ENCODE measurements at places on chromosomes 6 and 20.

DNA sequence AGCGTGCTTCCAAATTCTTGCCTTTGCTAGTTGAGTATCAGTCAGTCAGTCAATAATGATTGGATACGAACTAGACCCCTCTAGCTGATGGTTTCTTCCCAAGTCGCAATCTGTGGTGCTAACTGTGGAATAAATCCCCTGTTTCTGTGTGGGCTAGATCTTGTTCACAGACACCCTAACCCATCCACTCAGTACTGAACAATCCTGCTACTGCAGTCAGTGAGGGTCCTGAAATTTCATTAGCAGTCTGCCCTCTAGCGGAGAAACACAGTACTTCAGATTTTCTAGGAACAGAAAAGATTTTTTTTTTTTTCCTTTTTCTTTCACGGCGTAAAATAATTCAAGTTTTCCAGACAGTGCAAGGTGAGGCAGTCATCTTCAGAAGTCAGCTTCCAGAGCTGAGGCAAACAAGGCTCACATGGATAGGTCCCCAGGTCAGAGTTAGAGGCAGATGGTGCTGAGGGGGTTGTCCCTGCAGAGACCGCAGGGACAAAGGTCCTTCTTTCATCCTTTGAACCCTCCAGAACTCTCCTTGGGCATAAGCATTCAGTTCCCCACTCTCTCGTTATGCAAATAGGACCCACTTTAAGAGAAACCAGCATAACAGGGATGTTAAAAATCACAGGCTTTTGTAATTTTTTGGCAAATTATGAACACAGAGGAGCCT, 119.6 kb downstream of the SCML4 start:
- DNase-seq = peak; percentile 46

DNA sequence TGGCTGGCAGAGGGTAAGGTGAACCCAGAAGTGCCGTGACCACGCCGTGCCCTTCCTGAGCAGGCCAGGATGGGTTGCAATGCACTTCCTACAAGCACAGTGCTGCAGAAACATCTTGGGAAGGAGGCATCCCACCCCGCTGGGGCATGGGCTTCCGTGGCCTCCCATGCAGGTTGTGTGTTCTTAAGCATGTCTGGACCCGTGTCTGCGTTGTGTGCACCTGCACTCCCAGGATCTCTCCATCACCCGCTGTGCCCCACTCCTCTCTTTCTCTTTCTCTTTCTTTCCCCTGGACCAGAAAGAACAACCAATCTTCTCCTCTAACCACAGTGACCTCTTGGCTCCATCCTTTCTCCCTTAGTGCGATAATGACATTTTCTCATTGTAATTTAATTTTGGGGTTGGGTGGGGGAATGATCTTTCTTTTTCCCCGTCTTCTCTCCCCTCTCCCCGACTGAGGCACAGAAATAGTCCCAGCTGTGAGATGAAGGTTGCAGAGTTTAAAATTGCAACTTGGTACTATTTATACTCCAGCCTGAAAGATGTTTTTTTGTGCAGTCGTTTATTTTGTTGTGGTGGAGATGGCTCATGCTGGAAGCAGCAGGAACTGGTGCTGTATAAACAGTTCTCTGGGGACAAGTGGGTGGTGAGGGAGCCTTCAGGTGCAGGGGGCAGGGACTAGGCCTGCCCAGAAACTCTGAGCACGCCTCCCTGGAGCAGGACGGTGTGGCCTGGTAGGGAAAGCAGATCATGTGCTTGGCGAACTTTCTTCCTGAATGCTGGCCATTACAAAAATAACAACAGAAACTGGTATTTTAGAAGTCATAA, 20.5 kb downstream of the BCAS4 start:
- peak; percentile 82 for DNase-seq

- DNase-seq = no peak
Measured at GRCh38 chr6:10409731-10410206, 5.1 kb downstream of the TFAP2A start.

DNA sequence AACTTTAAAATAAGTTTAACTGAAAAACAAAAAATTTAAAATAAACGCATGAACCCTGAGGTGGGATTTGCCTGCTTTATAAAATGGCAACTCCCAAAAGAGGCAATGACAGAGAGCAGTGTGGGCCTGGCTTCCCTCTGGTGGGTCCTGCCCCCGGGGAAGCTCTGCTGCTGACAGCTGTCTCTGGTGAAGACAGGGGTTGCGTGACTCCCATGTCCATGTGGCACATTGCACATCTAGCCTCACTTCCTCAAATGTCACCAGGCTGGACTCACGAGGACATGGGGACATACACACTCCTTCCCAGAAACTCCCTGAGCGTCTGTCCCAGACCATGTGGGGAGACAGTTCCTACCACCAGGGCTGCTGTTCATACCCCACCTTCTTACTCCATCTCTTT, 66.2 kb downstream of the ABHD12 start:
- no peak for DNase-seq

DNA sequence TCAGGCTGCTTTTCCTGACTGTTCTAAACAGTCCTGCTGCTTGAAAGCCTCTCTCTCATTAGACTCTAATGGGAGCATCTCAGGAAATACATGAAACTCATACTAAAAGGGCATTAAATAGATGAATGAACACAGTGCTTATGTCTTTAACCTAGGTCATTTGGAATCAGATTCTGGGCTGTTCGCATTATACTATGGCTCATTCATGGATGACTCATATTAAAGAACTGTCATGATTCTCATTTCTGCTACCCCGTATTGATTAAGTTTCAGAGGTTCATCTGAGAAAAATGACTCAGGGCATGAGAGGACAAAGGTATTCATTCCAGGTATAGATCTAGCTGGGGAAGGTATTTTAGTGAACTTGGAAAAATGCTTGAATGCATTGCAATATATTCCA, 335.5 kb downstream of the GJA1 start:
- DNase-seq = no peak

GRCh38 chr6:22327881-22328280, 31.0 kb upstream of the PRL start:
- no peak for DNase-seq

DNA sequence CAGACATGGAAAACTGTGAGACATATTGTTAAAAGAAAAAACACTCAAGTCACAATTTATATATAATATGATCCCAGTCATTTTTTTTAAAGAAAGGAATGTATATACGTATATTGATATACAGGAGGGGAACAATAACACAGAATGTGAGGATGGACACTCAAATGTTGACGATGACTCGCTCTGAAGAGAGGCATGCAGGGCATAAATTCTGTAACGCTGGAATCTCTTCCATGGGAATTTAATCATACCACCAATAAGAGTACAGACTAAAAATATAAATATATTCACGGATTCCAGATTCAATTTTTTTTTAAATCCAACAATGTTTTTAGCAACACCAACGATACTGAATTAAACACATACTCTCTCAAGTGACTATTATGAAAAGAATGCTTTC, 106.9 kb upstream of the CCDC28A start:
- peak; percentile 26 for DNase-seq

DNA sequence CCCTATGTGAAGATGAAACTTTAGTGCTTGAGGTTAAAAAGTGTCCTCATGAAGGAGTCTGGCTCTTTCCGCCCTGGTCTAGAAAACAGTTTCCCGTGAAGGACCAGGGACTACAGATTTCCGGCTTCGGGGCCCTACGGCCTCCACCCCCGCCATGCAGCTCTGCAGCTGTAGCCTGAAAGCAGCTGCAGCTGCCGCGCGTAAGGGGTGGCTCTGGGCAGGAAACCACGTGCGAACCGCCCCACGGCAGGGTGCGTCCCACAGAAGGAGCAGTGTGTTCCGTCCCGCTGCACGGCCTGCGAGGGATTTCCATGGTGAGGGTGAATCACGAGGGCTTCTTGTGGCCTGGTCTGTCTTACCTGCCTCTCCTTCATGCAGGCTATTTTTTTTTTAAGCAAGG, 117.0 kb downstream of the ERMARD start:
- DNase-seq = no peak

DNA sequence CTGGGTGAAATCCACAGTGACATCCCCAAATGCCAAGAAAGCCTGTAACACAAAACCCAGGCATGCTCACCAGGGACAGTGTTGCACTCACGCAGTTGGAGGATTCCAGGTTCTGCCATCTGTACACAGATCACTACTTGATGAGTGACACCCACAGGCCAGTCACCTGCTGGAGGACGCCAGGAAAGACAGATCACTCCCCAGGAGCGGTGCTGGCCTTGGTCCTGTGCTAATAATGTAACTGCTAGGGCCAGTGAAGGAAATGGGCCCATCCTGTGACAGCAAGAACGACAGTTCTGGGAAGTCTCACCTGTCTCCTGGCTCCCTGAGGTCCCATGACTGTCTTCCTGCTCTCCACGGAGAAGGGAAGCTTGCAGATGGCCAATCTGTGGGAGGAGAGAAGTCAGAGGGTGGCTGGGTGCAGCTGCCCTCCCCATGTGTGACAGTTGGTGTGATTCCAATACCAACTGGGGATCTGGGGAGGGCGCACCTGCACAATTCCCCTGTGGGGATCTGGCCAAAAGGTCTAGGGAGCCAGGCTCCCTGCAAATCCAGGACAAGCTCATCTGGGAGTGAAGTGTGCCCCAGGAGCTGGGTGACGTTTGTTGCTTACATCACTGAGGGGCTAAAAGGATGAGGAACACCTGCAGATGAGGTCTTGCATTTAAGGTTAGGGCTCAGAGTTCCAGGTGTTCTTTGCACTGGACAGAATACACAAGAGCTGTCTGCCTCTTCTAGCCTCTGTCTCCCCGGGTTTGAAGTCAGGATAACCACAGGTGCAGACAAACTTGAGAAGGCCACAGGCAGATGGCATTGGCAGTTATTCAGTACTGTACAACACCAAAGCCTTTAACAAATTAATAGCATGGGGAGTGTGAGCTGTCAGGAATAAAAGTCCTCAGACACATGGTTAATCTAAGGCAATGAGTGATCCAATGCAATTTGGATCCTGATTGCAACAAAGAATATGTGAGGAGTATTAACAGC, 10.3 kb downstream of the ZNF337 start:
- DNase-seq = no peak

- no peak for DNase-seq
Measured at GRCh38 chr20:36871640-36872570, 4.0 kb upstream of the TLDC2 start.

GRCh38 chr20:10781526-10781925, 107.7 kb upstream of the JAG1 start:
- no peak for DNase-seq

- DNase-seq = no peak
Measured at GRCh38 chr6:168704678-168705077, 263.7 kb downstream of the SMOC2 start.

- no peak for DNase-seq
Measured at GRCh38 chr20:12729326-12729725, 279.4 kb upstream of the SPTLC3 start.

DNA sequence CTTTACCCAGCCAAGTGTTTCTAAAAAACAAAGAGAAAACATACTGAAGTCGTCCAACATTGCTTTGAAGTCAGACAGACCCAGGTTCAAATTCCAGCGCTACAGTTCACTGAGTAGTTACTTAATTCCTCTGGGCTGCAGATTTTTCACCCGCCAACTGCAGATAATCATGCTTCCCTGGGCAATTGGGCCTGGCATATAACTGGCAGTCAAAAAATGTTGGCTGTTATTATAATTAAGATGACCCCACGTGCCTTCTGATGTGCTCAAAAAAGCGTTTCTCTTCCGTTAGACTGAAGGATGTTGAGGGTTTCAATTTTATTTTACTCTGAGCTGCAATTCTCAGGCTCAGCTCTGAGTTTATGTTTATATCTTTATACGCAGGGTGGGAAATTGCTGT, 156.1 kb upstream of the CITED2 start:
- no peak for DNase-seq

GRCh38 chr6:95094751-95095663, 482.3 kb upstream of the MANEA start:
- no peak for DNase-seq

DNA sequence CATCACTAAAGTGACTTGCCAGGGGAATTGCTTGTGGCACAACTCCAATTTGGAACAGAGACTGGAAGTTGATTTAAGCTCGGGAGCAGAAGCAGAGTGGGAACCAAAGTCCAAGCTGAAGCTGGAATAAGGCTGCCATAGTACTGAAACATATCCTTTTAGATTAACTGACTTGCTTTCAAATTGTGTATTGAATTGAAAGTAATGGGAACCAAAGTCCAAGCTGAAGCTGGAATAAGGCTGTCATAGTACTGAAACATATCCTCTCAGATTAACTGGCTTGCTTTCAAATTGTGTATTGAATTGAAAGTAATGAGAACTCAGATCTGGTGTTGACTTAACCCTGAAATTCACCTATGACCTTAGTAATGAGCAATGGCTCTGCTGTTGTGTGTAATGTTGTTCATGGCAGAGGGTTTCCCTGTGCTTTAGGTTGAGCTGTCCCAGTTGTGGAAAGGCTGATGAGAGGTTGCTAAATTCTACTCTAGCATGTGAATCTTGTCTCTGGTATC, 40.2 kb downstream of the CENPW start:
- DNase-seq = no peak

- DNase-seq = no peak
Measured at GRCh38 chr6:31063906-31064435, 48.4 kb downstream of the C6orf15 start.

GRCh38 chr20:63094767-63095499, 88.2 kb upstream of the BHLHE23 start:
- DNase-seq = no peak

DNA sequence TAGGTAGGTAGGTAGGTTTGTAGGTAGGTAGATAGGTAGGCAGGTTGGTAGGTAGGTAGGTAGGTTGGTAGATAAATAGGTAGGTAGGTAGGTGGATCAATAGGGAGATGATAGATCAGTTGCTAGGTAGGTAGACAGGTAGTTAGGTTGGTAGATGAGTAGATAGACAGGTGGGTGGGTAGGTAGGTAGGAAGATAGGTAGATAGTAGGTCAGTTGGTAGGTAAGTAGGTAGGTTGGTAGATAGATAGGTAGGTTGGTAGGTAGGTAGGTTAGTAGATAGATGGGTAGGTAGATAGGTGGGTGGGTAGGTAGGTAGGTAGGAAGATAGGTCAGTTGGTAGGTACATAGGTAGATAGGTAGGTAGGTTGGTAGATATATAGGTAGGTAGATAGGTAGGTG, 72.0 kb upstream of the PDE10A start:
- no peak for DNase-seq

- no peak for DNase-seq
Measured at GRCh38 chr6:96687121-96687520, 124.2 kb downstream of the FHL5 start.

- DNase-seq = no peak
Measured at GRCh38 chr6:52384145-52384766, 22.3 kb downstream of the PAQR8 start.

- DNase-seq = no peak
Measured at GRCh38 chr6:134619077-134619476, 301.2 kb upstream of the SGK1 start.

- DNase-seq = peak; percentile 24
Measured at GRCh38 chr6:154791556-154792317, 58.5 kb downstream of the SCAF8 start.

- DNase-seq = no peak
Measured at GRCh38 chr20:3804254-3804751, 8.2 kb downstream of the CDC25B start.

- DNase-seq = no peak
Measured at GRCh38 chr6:155448668-155449449, 6.8 kb downstream of the NOX3 start.

Data from hepatic stellate cell (primary cell).